Right atrium auricular region (tissue), 2 donors: ENCODE measurements at places on chromosomes 1 and 21. TPM values are rescaled to one million over a fixed set of nuclear protein-coding genes. Genes with fewer than 3 reads are reported as not detected.

DNA sequence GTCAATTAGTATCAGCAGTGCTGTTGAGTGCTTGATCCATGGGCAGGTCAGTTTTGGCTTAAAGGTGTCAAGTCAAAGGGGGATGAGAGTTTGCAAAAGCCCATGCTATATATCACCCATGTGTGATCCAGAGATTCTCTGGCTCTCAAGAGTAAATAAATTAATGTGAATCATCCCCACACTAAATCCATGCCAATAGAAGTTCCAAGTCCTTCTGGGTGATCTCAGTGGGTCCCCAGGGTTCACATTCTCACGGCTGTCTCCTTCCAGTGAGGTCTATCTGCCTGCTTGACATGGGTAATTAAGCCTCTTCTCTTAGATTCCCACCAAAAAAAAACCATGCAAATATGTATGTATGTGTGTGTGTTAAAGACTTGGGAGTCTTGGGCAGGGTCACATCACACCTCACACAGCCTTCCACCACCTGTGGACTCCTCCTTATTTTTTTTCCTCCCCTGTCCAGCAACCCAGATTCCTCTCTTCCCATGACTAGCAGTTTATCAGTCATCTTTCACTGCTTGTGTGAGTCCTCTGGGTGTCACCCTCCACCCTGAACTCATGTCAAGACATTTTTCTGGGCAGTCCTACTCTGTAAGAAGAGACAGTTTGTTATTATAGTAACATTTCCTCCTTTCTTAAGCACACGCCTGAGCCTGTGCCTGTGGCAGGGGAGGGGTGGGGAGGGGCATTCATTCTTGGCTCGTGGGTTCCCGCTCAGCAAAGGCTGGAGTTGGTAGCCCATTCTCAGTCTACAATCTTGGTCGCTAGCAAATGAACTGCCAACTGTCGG, 14.3 kb upstream of the S100A11 start:
- peaks cover 4% of the 10 kb centered on the region for H3K4me1 ChIP-seq
- H3K36me3 ChIP-seq = no peaks in the 10 kb centered on the region
- H3K27me3 ChIP-seq = no peaks in the 10 kb centered on the region
- DNase-seq = no peak
- H3K4me3 ChIP-seq = no peak overlapping the region
- H3K27ac ChIP-seq = no peak overlapping the region

DNA sequence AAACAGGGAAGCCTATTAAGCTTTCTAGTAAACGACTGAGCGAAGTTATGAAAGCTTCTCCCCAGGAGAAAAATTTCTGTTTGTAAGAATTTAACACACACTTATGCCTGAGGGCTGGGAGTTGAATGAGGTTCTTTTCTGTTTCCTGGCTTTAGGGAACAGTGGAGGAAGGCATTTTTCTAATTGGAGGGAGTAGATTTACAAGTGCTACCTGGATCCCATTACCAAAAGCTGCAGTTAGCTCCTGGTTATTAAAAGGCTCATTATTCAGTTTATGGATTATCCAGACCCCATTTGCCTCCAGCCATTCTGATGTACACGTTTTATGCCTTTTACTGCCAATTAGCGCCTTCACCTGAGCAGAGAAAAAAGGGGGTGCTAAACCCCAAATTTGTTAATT, 7.5 kb downstream of the ST6GALNAC3 start:
- DNase-seq = no peak
- no peaks in the 10 kb centered on the region for H3K27me3 ChIP-seq
- no peak overlapping the region for H3K27ac ChIP-seq

- no peaks in the 10 kb centered on the region for H3K4me1 ChIP-seq
- H3K36me3 ChIP-seq = no peaks in the 10 kb centered on the region
- no peak for DNase-seq
- no peaks in the 10 kb centered on the region for H3K27me3 ChIP-seq
- H3K27ac ChIP-seq = no peak overlapping the region
- H3K4me3 ChIP-seq = no peak overlapping the region
Measured at GRCh38 chr1:83794384-83794783, 204.5 kb downstream of the TTLL7 start.

- DNase-seq = no peak
- no peak overlapping the region for H3K4me3 ChIP-seq
- H3K36me3 ChIP-seq = peaks cover 25% of the 10 kb centered on the region
- no peaks in the 10 kb centered on the region for H3K27me3 ChIP-seq
Measured at GRCh38 chr1:54597455-54598030, 25.8 kb downstream of the FAM151A start.

DNA sequence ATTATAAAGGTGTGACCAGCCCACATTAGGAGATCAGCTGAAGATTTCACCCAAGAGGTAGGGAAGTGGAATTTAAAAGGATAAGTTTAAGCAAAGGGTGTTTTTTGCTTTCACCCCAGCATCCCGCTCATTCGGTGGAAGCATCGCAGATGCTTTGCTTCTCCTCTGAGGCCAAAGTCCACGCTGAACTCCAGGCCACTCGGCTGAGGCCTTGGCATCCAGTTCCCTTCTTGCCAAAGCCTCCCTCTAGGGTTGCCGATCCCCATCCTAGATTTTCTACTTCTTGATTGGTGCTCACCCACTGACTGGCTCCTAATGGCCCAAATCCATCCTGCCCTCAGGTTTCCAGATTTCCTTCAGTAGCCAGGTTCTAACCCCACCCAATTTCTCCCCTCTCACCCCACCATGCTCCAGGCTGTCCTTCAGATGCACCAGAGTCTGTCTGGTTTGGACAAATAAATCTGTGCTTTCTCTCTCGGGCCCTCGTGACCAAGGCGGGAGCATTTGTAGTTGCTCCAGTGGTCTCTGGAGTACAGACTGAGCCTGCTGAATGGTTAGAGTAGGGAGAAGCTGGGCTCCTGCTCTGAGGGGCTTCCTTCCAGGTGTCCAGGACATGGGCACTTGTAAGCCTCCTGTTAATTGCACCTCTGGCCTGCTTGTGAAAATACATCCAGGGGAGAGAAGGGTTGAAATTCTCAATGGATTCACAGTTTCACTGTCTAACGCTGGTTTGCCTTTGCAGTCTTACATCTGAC, 193.2 kb downstream of the C1orf94 start:
- no peaks in the 10 kb centered on the region for H3K4me1 ChIP-seq
- H3K27ac ChIP-seq = no peak overlapping the region
- H3K4me3 ChIP-seq = no peak overlapping the region

DNA sequence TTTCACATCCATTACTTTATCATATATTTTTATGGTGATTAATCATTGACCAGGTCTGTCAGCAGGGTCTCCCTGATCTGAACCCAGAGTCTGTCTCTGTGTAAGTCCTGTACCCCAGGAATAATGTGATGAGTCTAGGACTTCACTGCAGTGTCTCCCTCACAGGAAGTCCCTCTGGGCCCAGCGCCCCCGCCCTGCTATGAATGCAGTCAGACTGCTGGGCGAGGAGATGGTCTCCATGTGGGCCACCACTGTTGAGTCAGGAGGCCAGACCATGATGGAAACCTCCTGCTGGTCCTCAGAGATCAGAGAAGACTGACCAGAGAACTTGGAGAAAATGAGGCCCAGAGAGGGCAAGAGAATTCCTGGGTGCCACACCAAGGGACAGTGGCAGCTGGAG, 9.5 kb downstream of the TMEM222 start:
- no peak for DNase-seq
- no peaks in the 10 kb centered on the region for H3K27me3 ChIP-seq
- peak overlapping the region; percentile 54 for H3K27ac ChIP-seq
- peaks cover 44% of the 10 kb centered on the region for H3K36me3 ChIP-seq
- H3K4me1 ChIP-seq = peaks cover 36% of the 10 kb centered on the region

DNA sequence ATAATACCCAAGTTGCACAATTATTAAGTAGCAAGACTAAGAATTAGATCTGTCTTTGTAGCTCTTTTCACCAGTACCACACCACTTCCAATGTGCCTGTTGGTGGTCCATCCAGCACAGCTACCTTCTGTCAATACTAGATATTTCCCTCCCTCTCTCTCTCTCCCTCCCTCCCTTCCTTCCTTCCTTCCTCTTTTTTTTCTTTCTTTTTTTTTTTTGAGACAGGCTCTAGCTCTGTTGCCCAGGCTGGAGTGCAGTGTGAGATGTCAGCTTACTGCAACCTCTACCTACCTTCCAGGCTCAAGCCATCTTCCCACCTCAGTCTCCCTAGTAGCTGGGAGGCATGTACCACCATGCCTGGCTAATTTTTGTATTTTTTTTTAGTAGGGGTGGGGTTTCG, 21.1 kb downstream of the KPNA6 start:
- no peaks in the 10 kb centered on the region for H3K4me1 ChIP-seq
- H3K27me3 ChIP-seq = no peaks in the 10 kb centered on the region
- H3K27ac ChIP-seq = no peak overlapping the region

DNA sequence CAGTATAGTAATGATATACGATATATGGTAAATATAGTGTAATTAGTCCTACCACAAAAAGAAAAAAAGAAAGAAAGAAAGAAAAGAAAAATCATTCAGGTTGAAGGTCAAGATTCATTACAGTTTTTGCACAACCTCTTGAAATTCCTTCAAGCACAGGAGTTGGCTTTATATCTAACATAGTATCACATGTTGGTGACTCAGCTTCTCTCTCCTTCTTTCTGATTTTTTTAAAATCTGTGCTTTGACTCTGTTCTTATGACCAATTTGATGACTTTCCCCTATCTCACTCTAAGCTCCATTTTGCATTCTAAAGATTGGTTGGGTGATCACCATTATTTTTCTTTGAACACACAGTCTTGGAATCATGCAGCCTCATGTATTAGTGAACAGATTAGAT, 148.2 kb upstream of the COL11A1 start:
- DNase-seq = no peak
- H3K4me3 ChIP-seq = no peak overlapping the region
- no peaks in the 10 kb centered on the region for H3K36me3 ChIP-seq
- no peaks in the 10 kb centered on the region for H3K4me1 ChIP-seq

DNA sequence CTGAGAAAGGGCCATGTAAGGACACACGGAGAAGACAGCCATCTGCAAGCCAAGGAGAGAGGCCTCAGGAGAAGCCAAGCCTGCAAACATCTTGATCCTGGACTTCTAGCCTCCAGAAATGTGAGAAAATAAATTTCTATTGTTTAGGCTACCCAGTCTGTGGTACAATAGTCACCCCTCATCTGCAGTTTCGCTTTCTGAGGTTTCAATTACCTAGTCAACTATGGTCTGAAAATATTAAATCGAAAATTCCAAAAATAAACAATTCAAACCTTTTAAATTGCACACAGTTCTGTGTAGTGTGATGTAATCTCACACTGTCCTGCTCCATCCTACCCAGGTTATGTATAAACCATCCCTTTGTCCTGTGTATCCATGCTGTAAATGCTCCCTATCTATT, 52.6 kb downstream of the ZNF644 start:
- no peak for DNase-seq
- H3K4me1 ChIP-seq = peaks cover 11% of the 10 kb centered on the region
- no peak overlapping the region for H3K27ac ChIP-seq
- no peaks in the 10 kb centered on the region for H3K27me3 ChIP-seq
- no peaks in the 10 kb centered on the region for H3K36me3 ChIP-seq
- no peak overlapping the region for H3K4me3 ChIP-seq

- no peak overlapping the region for H3K4me3 ChIP-seq
- DNase-seq = no peak
- H3K27ac ChIP-seq = no peak overlapping the region
Measured at GRCh38 chr1:151718011-151718431, 1.4 kb upstream of the CELF3 start.

DNA sequence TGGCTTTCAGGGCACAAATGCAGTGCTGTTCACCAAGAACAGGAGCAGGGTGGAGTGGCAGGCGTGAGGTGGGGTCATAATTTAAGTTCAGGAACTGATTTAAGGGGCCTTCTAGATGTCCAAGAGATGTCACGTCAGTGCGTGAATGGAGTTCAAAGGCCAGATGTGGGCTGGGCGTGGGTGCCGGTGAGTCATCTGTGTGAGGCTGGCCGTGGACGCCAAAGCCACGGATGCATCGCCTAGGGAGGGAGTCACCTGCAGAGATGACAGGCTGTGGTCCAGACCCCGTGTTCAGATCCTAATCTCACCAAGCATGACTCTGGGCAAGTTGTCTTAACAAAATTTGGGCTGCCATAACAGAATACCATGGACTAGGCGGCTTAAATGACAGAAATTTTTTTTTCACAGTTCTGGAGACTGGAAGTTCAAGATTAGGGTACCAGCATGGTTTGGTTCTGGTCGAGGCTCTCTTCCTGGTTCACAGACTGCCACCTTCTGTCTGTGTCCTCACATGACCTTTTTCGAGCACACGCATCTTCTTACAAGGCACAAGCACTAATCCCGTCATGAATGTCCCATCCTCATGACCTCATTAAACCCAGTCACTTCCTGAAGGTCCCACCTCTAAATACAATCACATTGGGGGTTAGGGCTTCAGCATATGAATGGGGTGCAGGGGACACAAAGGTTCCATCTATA, 109.6 kb downstream of the PRDM2 start:
- peaks cover 13% of the 10 kb centered on the region for H3K4me1 ChIP-seq
- H3K27ac ChIP-seq = no peak overlapping the region
- H3K27me3 ChIP-seq = no peaks in the 10 kb centered on the region
- no peak for DNase-seq

DNA sequence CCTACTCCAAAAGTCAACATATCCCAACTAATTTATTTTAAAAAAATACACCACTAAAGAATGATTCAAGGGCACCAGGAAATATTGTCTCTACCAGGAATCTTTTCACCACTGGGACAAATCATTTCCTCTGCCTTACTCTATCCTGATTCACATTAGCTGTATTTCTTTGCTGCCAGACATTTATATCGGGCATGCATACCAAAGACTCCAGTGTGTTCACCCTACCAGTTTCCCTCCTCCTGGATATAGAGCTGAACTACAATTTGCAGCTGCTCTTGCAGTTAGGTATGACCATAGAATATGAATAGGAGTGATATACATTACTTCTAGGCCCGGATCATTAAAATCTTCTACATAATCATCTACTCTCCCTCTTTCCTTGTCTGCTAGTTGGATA, 7.6 kb downstream of the KCNJ6 start:
- DNase-seq = no peak
- H3K4me1 ChIP-seq = no peaks in the 10 kb centered on the region
- H3K4me3 ChIP-seq = no peak overlapping the region
- no peak overlapping the region for H3K27ac ChIP-seq
- no peaks in the 10 kb centered on the region for H3K36me3 ChIP-seq

GRCh38 chr21:39319814-39320332, 6.4 kb upstream of the BRWD1 start:
- H3K36me3 ChIP-seq = no peaks in the 10 kb centered on the region
- peak overlapping the region; percentile 73 for H3K27ac ChIP-seq
- no peak overlapping the region for H3K4me3 ChIP-seq

GRCh38 chr1:27934818-27935549, at the start of gene SMPDL3B:
Gene SMPDL3B (plus strand): TSS chr1:27935000. CDS start chr1:27935184, 184 bp downstream.
- no peak within 1 kb of the TSS for H3K4me3 ChIP-seq
- H3K27ac ChIP-seq = no peak within 1 kb of the TSS

Gene RPE65
- total RNA-seq = 0.15 TPM

Gene GPR25
- total RNA-seq = not detected

Gene NCMAP
- total RNA-seq = 0.16 TPM

Gene UQCRHL
- 1.6 TPM for total RNA-seq

Gene ATPAF1
- 113 TPM for total RNA-seq

Gene CFHR3
- total RNA-seq = 0.20 TPM

Gene PODN
- 47.2 TPM for total RNA-seq

Gene HPCA
- not detected for total RNA-seq

Gene KIF17
- total RNA-seq = 6.0 TPM

Gene NGF
- total RNA-seq = 12.0 TPM

Gene C1orf115
- total RNA-seq = 19.8 TPM

Gene SLC25A24
- total RNA-seq = 14.4 TPM

Gene ADAM30
- not detected for total RNA-seq
